NCI-H1417 treated with DMSO at 0.1 percent for 48 hours (cell line): ENCODE measurements at places on chromosomes 6 and 20.

GRCh38 chr6:26607434-26608230 lies 10.9 kb downstream of the ABT1 start:
- DNase-seq, result no peak

DNA sequence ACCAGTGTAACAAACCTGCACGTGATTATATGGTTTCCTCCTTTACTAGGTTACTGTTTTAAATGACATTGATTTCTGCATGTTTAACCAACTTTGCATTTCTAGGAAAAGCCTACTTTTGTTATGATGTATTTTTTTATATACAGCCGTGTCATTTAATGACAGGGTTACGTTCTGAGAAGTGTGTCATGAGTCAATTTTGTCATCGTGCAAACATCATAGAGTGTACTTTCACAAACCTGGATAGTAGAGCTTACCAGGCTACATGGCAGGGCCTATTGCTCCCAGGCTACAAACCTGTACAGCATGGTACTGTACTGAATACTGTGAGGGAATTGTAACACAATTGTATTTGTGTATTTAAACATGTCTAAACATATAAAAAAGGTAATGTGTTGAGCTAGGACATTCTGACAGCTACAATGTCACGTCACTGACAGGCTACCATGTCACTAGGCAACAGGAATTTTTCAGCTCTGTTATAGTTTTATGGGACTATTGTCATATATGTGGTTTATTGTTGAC lies 205.3 kb downstream of the PRL start:
- DNase-seq, result no peak

- DNase-seq, result no peak
These were observed 949 bp upstream of the ATXN1 start for GRCh38 chr6:16762268-16762549.

DNA sequence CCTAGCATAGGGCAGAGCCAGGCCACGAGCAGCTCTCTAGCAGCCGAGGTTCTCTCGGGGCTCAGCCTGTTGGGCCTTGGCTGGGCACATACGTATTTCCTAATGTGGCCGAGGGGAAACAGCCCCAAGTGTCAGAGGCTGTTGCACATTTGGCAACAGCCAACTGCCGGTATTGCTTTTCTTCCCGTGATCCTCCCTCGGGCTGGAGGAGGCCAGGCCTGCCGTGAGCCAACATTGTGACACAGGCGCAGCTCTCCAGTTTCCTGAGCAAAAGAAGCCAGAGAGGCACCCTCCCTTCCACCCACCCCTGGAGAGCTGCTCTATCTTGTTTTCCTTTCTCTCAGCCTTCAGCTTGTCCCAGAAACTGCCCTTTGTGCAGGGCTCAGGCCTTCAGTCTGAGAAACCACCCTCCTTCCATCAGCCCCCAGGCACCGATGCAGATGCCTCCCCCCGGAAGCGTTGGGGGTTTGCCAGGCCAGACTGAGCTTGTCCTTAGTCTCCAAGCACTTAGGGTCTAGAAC lies 5.1 kb upstream of the BPI start:
- no peak for DNase-seq

- no peak for DNase-seq
These were observed 172.2 kb upstream of the HEY2 start for GRCh38 chr6:125577124-125577662.

DNA sequence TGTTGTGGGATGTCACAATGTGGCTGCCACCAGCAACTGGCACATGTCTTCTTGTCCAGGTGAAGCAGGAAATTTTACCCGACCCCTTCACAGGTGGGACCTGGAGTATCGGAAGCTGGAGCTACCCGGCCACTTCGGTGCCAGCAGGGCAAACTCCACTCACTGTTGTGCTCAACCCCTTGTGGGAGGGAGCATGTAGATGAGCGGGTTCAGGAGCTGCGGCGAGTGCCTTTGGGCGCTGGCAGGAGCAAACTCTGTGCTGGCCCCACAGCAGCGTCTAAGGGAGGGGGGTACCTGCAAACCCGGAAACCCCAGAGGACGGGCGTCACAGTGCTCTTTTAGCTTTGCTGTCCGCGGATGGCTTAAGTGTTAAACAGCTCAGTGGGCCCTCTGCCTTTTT lies 20.7 kb upstream of the SULF2 start:
- no peak for DNase-seq

- DNase-seq, result no peak
These were observed 830 bp upstream of the CYP24A1 start for GRCh38 chr20:54174457-54175175.

GRCh38 chr6:111775145-111775922 lies 97.9 kb downstream of the FYN start:
- DNase-seq, result no peak

DNA sequence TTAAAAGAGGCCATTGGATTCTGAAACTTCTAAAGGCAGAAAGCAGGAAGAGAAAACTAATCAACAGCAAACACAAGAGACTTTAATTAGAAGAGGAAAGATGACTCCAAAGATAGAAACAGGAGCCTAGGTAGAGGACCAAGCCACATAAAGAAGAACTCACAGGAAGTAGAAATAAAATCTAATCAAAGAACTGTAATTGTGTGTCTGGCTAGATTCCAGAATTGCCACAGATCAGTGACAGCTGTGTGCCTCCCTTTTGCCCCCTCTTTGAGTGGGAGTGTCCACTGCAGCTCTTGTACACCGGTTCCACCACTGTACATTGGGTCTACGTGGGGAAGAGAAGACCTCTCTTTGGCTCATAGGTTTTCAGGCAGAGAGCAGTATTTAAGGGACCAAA lies 22.3 kb upstream of the THEMIS start:
- DNase-seq, result no peak

GRCh38 chr20:23334111-23334510 lies 16.5 kb upstream of the NXT1 start:
- no peak for DNase-seq

DNA sequence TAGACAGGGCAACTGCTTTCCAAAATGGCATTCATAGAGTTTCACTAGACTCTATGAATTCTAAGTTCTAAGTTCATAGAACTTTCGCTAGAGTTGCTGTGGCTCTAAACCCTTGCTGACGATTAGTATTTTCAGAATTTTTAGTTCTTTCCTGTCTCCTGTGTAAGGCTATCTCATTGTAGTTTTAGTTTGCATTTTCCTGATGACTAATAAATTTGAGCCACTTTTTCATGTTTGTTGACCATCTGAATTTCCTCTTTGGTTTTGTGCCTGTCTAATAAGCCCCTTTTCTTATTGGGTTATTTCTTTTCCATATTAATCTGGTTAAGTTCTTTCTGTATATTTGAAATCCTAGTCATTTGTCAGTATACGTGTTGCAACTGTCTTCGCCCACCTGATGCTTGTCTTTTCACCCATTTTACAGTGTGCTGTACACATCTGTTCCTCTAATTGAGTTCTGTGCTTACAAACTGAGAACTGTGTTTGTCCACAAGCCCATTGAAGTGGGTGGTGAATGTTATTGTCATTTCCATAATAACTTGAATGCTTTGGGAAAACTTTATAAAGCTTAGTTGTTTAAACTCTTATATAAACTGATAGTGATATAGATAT lies 177.7 kb upstream of the CDYL start:
- no peak for DNase-seq

GRCh38 chr6:157982102-157982562 lies 469 bp downstream of the SYNJ2 start:
- no peak for DNase-seq

- DNase-seq, result no peak
These were observed 10.4 kb downstream of the OR2B2 start for GRCh38 chr6:27901801-27902200.

DNA sequence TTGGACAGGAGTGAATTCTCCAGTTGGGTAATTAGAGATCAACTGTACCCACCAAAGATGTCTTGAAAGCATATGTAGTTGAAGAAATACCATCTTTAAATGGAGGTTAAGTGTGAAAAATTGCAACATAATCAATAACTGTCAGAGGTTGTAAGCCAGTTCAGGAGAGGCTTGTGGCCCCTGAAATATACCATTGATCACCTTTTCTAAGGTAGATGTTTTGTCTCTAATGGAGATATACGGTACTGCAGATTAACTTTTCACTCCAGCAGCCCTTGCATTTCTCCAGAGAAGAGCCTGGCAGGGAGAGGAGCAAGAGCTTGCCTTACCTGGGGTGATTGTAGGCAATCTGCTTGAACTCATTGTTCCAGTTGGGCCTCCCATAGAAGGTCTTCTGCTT lies 48.8 kb downstream of the NOX3 start:
- DNase-seq, result no peak

DNA sequence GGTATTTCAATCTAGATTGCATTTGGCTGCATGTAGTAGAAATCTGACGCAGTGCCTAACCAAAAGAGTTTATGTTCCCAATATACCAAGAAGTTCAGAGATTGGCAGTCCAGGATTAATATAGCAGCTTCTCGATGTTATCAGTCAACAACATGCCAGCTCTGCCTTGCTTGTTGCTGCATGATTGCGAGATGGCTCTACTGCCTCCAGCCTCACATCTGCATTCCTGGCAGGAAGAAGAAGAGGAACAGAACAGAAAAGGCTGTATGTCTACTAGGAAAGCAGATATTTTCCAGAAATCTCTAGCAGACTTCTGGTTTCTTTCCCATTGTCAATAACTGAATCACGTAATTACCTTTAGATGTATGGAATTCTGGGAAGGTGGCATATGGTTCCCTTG lies 60.8 kb downstream of the SLC35D3 start:
- DNase-seq, result no peak
